LHCN-M2 (cell line): ENCODE measurements at places on chromosomes 11 and 22. TPM values are rescaled to one million over a fixed set of nuclear protein-coding genes. Genes with fewer than 3 reads are reported as not detected.

Gene NXPE4
- total RNA-seq: not detected in 2 replicates

- DNase-seq: no peak
These were observed 9.3 kb downstream of the C11orf24 start for GRCh38 chr11:68262544-68262827.

- DNase-seq: peak; percentile 51
These were observed 568.5 kb downstream of the KCNA4 start for GRCh38 chr11:29448246-29448877.

DNA sequence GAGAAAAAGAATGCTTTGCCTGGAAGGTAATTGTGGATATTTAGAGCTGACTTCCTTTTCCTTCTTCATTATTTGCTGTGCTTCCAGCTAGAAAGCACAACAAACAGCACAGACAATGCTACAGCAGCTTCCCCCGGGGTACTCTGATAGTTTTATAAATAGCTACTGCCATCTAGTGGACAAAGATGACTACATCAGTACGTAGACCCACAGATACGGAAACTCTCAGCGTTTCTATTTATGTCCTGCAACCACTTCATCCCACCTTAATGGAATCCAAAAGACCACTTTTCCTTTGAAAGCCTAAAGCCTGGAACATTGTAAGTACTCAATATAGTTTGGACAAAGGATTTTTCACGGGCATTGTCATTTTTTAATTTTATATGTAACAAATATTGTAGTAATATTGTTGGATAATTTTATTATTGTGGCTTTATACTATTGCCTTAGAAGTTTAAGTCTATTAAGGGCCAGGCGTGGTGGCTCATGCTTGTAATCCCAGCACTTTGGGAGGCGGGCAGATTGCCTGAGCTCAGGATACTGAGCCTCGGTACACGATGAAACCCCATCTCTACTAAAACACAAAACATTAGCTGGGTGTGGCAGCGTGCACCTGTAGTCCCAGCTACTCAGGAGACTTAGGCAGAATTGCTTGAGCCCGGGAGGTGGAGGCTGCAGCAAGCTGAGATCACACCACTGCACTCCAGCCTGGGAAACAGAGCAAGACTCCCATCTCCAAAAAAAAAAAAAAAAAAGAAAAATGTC lies 7.5 kb downstream of the HSPA8 start:
- peak; percentile 72 for DNase-seq

GRCh38 chr11:47236482-47236881 lies 12.1 kb downstream of the ACP2 start:
- peak; percentile 58 for DNase-seq

GRCh38 chr11:1891831-1892115 lies at the start of gene PRR33:
Gene PRR33, minus strand, starts transcription at chr11:1891895. Its CDS starts 1,311 bp downstream, at chr11:1890584.
- no peak for DNase-seq

Gene C1QTNF5
- 9.1 and 9.9 TPM in 2 replicates for total RNA-seq

Gene TNNI2
- total RNA-seq: 0.29 TPM in 1 of 2 replicates, not detected in the other

GRCh38 chr11:72627594-72628281 lies 46.5 kb downstream of the PDE2A start:
- DNase-seq: no peak

Gene POU2AF1
- total RNA-seq: not detected in 2 replicates

- no peak for DNase-seq
These were observed 47.0 kb upstream of the B3GNT6 start for GRCh38 chr11:76987203-76987602.

DNA sequence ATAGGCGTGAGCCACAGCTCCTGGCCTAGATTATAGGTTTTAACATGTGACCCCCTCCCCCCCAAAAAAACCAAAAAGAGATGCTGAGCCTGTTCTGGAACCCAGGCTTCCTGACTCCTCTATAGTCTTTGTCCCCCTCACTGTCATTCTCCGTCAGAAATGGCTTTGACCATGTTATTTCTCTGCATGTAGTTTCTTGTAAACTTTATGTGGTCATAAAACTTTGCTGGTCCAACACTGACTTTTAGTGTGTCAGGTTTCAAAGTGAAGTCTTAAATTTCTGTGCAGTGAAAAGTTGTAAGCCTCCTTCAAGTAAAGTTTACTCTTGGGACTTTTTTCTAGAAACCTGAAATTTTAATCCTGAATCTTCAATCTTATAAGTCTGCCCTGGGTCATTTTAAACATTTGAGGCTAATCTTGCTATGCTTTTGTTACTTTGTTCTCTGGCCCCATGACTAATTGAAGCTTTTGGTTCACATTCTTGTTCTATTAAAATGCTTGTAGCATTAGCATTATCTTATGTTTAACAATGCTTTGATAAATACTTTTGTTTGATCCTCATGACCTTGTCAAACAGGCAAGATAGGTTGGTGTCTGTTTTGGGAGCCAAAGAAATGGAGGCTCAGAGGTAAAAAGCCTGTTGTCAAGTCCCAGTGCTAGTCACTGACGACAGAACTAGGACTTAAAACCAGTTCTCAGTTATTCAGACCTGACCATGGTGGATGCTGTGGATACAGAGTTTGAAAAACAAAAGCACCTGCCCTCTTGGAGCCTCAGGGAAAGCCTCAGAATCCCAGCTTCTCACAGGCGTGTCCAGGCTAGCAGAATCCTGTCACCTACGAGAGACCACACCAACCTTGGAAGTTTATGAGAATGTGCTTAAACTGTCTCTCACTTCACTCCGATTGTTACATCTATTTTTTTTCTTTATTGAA lies 87.7 kb upstream of the HORMAD2 start:
- no peak for DNase-seq

GRCh38 chr11:86153439-86153838 lies 84.6 kb upstream of the PICALM start:
- DNase-seq: no peak

GRCh38 chr11:12784445-12784844 lies 110.2 kb downstream of the TEAD1 start:
- no peak for DNase-seq

DNA sequence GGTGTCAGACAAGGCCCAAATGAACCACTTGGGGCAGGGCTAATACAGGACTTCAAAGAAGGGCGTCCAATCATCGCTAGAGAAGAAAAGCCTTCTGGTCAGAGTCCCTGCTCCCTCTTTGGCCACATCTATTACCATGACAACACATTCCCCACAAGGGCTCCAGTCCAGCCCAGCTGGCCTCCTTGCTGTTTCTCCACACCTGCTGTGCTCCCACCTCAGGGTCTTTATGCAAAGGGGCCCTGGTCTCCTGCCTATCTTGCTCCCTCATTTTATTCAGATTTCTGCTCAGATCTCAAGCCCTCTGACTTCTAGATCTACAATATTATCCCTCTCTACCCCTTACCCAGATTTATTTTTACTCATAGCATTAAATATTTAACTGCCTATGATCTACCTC lies 58.0 kb upstream of the KIRREL3 start:
- DNase-seq: no peak

Gene ASCC2
- 36.0 and 36.9 TPM in 2 replicates for total RNA-seq

Gene POTEH
- total RNA-seq: not detected in 2 replicates

DNA sequence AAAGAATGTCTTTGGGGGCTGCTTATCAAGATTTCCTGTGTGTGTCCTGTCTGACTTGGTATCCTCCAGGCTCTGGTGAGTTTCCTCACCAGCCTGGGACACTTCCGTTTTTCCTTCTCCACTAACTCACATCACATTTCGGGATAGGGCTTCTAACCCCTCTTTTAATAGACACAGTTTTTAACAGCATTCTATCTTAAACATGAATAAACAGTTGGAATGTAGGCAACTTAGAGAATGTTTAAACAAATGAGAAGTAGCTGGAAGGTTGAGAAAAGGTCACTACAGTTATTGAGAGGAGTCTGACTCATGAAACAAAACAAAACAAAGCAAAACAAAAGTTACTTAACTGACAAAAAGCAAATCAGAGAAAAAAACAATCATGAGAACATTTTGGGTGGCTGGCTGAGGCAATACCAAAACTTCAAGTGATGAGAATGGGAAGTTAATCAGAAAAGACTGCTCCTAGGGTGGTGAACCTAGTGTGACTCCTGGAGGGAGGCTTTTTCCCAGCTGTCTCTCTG lies 64.7 kb upstream of the CTSC start:
- peak; percentile 82 for DNase-seq

Gene NRXN2
- 34.0 and 50.4 TPM in 2 replicates for total RNA-seq

DNA sequence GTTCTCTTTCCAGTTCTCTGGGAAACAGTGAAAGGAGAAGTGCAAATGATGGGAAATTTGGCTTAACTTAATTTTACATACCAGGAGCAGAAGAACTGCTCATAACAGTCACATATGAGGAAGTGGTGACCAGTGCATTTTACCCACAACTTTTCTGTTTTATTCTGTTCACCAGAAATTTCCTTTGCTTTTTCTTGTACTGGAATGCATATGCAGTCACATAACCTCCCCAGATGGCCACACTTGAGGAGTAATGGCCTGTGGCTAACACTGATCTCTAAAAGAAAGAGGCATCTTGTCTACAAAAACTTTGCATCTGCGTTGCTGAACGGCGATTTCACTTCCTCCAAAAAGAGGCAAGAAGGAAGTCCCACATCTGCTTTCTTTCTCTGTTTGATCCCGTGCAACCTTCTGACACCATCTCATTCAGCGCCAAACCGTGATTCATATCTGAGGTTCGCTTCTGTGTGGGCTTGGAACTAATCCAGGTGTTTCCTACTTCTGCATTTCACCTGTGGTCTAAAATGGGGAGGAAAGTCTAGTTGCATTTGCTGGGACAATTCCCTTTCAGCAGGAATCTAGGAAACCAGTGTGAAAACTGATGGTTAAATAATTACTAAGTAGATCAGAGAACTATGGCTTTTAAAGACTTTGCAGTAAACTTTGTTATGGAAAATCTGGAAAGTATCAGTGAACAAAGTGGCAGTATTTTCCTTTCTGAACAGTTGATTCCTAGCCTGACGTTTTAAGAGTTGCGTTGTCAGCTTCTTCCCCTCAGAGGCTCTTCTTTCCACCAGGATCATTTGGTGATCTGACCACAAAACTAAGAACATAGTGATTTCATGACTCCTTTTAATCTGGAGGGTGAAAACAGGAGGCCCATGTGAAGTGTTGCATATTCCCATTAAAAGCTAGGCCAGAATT lies 4.2 kb upstream of the MPEG1 start:
- peak; percentile 19 for DNase-seq

GRCh38 chr11:111408789-111409727 lies 30.0 kb upstream of the POU2AF1 start:
- peak; percentile 72 for DNase-seq

DNA sequence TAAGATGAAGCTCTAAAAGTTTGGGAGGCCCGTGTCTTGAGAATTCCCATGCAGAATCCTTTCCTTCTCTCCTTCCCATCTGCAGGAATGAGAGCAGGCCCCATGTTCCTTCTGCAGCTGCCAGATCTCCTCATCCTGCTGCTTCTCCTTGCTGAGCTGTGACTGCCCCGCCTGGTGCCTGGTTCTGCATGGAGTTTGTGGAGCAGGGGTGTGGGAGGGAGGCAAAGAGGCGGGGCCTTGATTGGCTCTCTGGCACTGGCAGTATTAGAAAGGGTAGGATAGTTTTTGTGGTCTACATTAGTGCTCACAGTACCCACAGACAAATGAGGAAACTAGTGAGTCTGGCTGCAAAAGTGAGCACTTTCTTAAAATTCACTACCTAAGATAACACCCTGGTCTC lies 91.1 kb upstream of the CLPB start:
- peak; percentile 30 for DNase-seq

DNA sequence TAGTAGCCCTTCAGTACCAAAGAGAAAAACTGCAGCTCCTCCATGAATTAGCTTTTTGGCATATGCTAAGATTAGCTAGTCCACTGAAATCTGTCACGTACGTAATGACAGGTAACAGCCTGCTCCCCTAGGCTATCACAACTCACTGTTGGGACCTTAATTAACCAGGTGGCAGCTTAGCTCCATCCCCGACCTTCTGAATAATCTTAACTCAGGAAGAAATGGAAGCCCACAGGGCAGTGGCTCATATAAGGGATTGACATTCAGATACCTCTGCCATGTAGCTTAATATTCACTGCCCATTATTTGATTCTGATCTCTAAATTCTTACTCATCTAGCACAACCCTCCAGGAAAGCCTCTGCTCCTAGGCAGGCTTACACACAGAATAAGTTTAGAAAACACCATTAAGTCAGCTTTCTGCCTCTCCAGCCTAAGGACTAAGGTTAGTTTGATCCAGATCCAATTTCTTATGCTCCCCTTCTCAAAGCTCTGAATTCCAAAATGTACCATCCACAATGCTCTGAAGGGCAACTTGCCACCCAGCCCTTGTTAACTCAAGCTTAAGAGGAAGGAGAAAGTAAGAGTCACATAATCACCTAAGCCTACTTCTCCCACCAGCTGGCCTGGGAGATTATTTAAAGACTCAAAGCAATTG lies 5.0 kb downstream of the HSPA8 start:
- DNase-seq: no peak

GRCh38 chr11:122346006-122346405 lies 230.0 kb upstream of the BLID start:
- DNase-seq: no peak

Gene RASL10A
- 0.06 TPM in 1 of 2 replicates, not detected in the other for total RNA-seq

GRCh38 chr11:30758012-30758411 lies 171.9 kb upstream of the MPPED2 start:
- peak; percentile 51 for DNase-seq

GRCh38 chr11:31987118-31988005 lies 103.5 kb upstream of the RCN1 start:
- DNase-seq: no peak

DNA sequence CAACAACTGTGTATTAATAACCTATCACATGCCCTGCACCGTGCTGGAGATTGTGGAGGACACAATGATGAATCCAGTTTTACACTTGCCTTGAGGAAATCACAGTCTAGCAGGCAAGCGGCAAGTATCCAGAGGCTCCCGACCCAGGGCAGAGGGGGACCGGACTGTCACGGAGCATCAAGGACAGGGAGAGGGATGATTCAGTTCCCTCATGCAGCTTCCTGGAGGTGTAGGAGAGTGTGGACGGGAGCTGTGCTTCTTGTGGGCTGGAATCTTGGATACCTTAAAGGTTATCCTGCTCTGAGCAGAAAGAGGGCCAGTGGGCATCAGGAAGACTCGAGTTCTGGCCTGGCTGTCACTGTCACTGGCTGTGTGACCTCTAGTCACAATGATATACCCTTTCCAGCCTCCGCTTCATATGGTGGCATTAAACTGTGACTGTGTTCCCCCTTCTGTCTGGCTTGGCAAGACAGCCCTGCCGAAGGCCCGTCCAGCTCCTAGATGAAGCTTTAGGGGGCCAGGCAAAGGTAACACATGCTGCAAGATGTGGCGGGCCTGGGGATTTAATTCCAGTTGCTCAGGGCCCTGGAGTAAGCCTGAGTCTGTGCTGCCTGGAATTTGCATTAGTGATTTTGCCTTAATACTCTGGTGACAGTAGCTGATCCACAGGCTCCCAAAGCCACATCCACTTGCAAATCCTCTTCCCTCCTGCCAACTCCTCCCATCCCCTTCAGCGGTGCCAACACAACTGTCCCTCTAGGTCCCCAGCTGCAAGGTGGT lies 162.8 kb downstream of the DSCAML1 start:
- DNase-seq: no peak

- no peak for DNase-seq
These were observed 990.7 kb downstream of the NTM start for GRCh38 chr11:132361011-132361550.

GRCh38 chr11:12862696-12863469 lies 146.2 kb upstream of the RASSF10 start:
- peak; percentile 81 for DNase-seq

- no peak for DNase-seq
These were observed 15.5 kb downstream of the OPCML start for GRCh38 chr11:133516845-133517244.

GRCh38 chr11:100367892-100368291 lies 319.2 kb upstream of the ARHGAP42 start:
- DNase-seq: no peak

Gene SHANK2
- total RNA-seq: 0.51 and 2.6 TPM in 2 replicates
